ENCODE measurements at places on chromosomes 3 and 15. TPM values are rescaled to one million over a fixed set of nuclear protein-coding genes. Genes with fewer than 3 reads are reported as not detected.

GRCh38 chr3:8317661-8318649, 183.7 kb upstream of the LMCD1 start:
- H3K27me3 ChIP-seq: no peaks in the 10 kb centered on the region
- H3K4me1 ChIP-seq: no peaks in the 10 kb centered on the region
- DNase-seq: no peak
- H3K27ac ChIP-seq: no peak overlapping the region
- no peak overlapping the region for H3K4me3 ChIP-seq
- H3K36me3 ChIP-seq: no peaks in the 10 kb centered on the region

- H3K4me3 ChIP-seq: no peak overlapping the region
- no peaks in the 10 kb centered on the region for H3K36me3 ChIP-seq
- peak; percentile 45 for DNase-seq
- H3K27ac ChIP-seq: no peak overlapping the region
These were observed 8.2 kb upstream of the GRIP2 start for GRCh38 chr3:14548321-14548729.

- H3K36me3 ChIP-seq: no peaks in the 10 kb centered on the region
- no peaks in the 10 kb centered on the region for H3K4me1 ChIP-seq
- H3K27ac ChIP-seq: no peak overlapping the region
- DNase-seq: peak; percentile 32
These were observed 7.4 kb downstream of the ZBTB47 start for GRCh38 chr3:42660898-42661297.

- H3K27ac ChIP-seq: peak overlapping the region; percentile 92
- H3K4me1 ChIP-seq: peaks cover 57% of the 10 kb centered on the region
- H3K27me3 ChIP-seq: peaks cover under 1% of the 10 kb centered on the region
- peaks cover 10% of the 10 kb centered on the region for H3K36me3 ChIP-seq
- peak overlapping the region; percentile 57 for H3K4me3 ChIP-seq
- peak; percentile 62 for DNase-seq
These were observed 39.0 kb upstream of the BLM start for GRCh38 chr15:90677807-90678790.

- H3K27ac ChIP-seq: no peak overlapping the region
- H3K36me3 ChIP-seq: no peaks in the 10 kb centered on the region
- no peak for DNase-seq
- H3K4me1 ChIP-seq: no peaks in the 10 kb centered on the region
- no peaks in the 10 kb centered on the region for H3K27me3 ChIP-seq
- no peak overlapping the region for H3K4me3 ChIP-seq
These were observed 86.4 kb downstream of the SYNPR start for GRCh38 chr3:63364495-63364894.

- no peaks in the 10 kb centered on the region for H3K4me1 ChIP-seq
- DNase-seq: no peak
- H3K27ac ChIP-seq: no peak overlapping the region
These were observed 387.8 kb downstream of the TUSC7 start for GRCh38 chr3:117097351-117097750.

DNA sequence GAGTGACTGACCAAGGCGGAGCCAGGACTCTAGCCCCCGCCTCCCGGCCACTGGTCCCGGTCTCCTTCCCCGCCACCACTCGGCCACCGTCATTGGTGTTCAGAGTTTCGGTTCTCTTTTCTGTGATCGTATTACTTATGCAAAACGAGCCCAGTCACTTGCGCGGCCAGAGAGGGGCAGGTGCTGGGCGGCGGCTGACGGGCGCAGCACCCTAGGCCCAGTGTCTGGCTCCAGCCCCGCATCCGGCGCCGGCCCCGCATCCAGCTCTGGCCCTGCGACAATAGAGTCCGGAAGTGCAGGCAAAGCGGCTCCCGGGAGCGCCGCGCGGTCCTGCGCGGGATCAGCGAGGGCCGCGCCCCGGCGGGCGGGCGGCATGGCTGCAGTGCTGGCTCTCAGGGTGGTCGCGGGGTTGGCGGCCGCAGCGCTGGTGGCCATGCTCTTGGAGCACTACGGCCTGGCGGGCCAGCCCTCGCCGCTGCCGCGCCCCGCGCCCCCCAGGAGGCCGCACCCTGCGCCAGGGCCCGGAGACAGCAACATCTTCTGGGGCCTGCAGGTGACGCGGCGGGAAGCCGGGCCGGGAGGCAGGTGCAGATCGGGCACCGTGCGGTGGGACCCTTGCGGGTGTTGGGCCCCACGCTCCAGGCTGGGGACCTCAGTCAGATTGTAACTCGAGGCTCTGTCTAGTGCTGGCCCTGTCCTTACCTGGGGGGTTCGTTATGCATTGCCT, at the start of gene TMEM62:
Gene TMEM62, plus strand, starts transcription at position 157 of the 727 bp plus-strand sequence. Its CDS starts 217 bp downstream, at position 374.
- H3K4me3 ChIP-seq: peak within 1 kb of the TSS; percentile 92
- peaks cover 28% of the 10 kb centered on the region for H3K4me1 ChIP-seq
- peaks cover 31% of the 10 kb centered on the region for H3K36me3 ChIP-seq

DNA sequence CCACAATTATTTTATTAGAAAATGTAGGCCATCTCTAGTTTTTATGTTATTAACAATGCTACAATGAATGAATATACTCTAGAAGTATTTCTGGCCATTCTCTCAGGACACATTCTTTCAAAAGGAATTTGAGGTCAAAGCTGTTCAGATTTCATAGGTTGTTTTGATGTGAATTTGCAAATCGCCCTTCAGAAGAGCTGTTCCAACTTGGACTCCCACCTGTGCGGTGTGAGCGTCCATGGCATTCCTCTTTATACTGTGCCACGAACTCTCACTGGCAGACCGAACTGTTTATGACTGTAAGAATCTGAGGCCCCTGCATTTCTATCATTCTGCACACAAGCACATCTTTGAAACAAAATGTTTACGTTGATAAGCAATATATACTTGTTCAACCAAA, 18.6 kb upstream of the SLC24A5 start:
- no peaks in the 10 kb centered on the region for H3K36me3 ChIP-seq
- H3K4me3 ChIP-seq: no peak overlapping the region
- no peaks in the 10 kb centered on the region for H3K4me1 ChIP-seq
- H3K27me3 ChIP-seq: peaks cover 19% of the 10 kb centered on the region
- DNase-seq: no peak
- H3K27ac ChIP-seq: no peak overlapping the region

GRCh38 chr15:66844041-66844746, 142.2 kb downstream of the SMAD6 start:
- peaks cover 2% of the 10 kb centered on the region for H3K4me1 ChIP-seq
- DNase-seq: no peak
- no peaks in the 10 kb centered on the region for H3K36me3 ChIP-seq
- no peak overlapping the region for H3K27ac ChIP-seq
- H3K27me3 ChIP-seq: peaks cover 49% of the 10 kb centered on the region

DNA sequence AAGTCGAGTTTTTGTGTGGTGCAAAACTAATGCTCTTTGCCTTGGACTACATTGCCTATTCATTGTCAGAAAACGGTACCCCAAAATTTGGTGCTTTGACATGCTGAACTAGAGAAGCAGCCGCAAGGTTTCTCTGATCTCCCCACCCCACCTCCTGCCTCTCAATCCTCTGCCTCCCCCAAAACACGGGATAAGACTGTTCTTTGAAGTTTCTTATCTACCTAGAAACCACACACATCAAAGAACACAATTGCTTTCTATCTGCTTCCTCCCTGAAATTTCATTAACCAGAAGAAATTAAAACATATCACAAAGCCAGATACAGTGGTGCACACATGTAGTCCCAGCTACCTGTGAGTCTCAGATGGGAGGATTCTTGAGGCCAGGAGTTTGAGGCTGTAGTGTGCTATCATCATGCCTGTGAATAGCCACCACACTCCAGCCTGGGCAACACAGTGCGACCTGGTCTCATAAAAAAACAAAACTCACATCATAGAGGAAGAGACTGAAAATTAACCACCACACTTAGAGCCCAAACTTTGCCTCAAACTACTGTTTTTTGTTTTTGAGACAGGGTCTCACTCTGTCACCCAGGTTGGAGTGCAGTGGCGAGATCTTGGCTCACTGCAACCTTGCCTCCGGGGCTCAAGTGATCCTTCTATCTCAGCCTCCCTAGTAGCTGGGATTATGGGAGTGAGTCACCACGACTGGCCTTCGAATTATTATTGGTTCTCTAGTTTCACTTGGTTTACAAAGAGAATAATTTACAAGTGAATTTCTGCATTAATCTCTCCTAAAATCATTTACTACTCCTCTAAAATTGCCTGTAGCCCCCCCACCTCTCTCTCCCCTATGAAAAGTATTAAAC, 2.7 kb upstream of the PCNP start:
- H3K4me1 ChIP-seq: peaks cover 73% of the 10 kb centered on the region
- peak; percentile 26 for DNase-seq
- H3K36me3 ChIP-seq: peaks cover 22% of the 10 kb centered on the region
- peak overlapping the region; percentile 10 for H3K4me3 ChIP-seq

DNA sequence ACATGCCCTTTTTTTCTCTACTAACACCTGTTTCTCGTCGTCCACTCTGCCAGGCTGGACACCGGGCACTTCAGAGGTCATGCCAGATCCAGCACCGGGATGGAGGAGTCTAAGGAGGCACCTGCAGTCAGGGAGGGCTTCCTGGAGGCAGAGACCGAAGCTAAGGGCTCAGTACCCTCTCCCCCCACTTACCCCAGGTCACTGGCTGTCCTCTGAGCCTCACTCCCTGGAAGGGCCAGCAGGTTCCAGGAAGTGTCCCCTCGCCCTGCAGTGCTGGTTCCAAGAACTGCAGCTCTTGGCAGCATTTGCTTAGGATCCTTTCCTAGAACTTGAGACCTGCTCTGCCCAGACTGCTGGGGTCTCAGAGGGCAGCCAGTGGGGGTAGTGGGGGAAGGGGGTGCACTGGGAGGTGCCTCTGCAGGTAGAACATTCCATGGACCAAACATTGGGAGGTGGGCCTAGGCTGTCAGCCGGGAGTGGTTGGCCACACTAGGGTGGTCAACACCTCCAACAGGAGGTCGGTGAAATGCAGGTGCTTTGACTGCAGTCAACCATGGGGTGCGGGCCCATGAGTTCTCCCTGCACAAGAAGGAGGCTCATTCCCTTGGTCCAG, 11.3 kb downstream of the CISH start:
- peaks cover 63% of the 10 kb centered on the region for H3K36me3 ChIP-seq
- H3K27me3 ChIP-seq: no peaks in the 10 kb centered on the region
- peak overlapping the region; percentile 99 for H3K4me3 ChIP-seq
- peak overlapping the region; percentile 98 for H3K27ac ChIP-seq
- DNase-seq: no peak
- peaks cover 85% of the 10 kb centered on the region for H3K4me1 ChIP-seq

DNA sequence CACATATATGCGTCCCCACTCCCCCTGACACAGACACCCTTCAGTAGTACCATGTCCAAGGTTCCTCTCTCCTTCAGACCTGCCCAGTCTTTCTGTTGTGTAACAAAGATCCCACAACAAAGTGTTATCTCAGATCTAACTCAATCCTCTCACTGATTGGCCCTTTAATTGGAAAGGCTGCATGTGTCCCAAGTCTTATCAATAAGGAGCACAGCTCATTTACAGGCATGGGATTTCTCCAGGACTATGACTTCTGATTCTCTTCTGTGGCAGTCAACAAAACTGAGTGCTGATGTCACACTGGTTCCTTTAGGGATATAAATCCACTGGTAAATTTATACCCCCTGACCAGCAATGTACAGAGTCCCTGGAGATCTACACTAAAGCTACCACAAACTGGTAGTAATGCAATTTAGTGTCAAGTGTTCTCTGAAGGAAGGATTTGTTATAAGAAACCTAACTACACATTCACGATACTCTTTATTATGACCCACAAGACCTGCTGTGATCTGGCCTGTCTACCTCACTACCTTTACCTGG, 28.1 kb downstream of the CLK3 start:
- no peaks in the 10 kb centered on the region for H3K27me3 ChIP-seq
- no peak overlapping the region for H3K27ac ChIP-seq
- H3K4me1 ChIP-seq: peaks cover 19% of the 10 kb centered on the region
- H3K4me3 ChIP-seq: no peak overlapping the region
- peaks cover 7% of the 10 kb centered on the region for H3K36me3 ChIP-seq

DNA sequence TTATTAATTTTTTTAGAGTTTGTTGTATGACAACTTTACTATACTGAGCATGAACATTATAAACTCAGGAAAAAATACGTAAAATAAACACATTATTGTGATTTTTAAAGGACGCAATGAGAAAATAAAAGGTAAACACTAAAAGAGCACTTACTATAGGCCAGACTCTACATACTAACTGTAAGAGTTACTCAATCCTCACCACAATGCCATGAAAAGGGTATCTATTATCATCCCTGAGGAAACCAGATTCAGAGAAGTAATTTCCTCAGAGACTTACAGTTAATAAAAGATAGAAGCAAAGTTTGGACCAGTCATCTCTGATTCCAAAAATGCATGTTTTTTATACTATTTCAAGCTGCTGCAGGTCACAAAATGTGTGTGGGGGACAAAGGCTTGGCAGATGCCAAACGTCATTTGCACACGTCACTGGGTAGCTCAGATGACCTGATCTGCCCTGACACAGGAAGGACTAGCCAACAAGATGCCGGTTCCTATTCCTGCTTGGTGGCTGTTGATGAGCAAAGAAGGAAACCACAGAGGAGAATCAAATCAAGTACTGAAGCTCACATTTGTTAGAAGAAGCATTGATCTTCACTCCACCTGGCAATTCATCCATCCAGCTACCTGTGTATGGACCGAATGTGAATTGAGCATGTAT, 42.3 kb downstream of the KLHL6 start:
- no peaks in the 10 kb centered on the region for H3K27me3 ChIP-seq
- H3K36me3 ChIP-seq: peaks cover 53% of the 10 kb centered on the region
- H3K4me3 ChIP-seq: peak overlapping the region; percentile 51
- H3K27ac ChIP-seq: peak overlapping the region; percentile 77
- H3K4me1 ChIP-seq: peaks cover 59% of the 10 kb centered on the region
- DNase-seq: peak; percentile 68

- H3K4me3 ChIP-seq: no peak overlapping the region
- peak overlapping the region; percentile 66 for H3K27ac ChIP-seq
These were observed 12.4 kb downstream of the ISG20 start for GRCh38 chr15:88651136-88651732.

GRCh38 chr15:88118035-88118434, 138.5 kb downstream of the NTRK3 start:
- H3K4me1 ChIP-seq: no peaks in the 10 kb centered on the region
- H3K27ac ChIP-seq: no peak overlapping the region
- no peak for DNase-seq

GRCh38 chr3:84077479-84077878, 881.3 kb upstream of the CADM2 start:
- no peak for DNase-seq
- H3K27ac ChIP-seq: no peak overlapping the region
- H3K36me3 ChIP-seq: no peaks in the 10 kb centered on the region
- H3K4me1 ChIP-seq: no peaks in the 10 kb centered on the region
- no peak overlapping the region for H3K4me3 ChIP-seq

- no peaks in the 10 kb centered on the region for H3K27me3 ChIP-seq
- H3K27ac ChIP-seq: no peak overlapping the region
- no peaks in the 10 kb centered on the region for H3K36me3 ChIP-seq
- no peak for DNase-seq
- H3K4me3 ChIP-seq: no peak overlapping the region
These were observed 365.6 kb downstream of the TIGIT start for GRCh38 chr3:114659109-114660061.

DNA sequence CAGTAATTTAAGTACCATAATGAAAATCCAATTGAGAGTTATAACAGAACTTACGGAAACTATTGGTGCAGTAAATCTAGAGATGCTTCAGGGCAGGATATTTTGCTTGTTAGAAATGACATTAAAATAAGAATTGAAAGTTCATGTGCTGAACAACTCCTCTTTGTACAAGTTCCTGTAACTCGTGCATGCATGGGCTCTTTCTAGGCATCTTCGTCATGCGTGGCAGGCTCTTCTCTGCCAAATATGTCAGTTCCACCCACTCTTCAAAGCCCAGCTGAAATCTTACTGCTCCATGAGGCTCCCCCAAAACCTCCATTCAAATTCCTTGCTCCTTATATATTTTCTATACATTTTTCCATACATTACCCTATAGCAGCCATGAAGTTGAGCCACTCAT, 48.7 kb downstream of the FBN1 start:
- no peak for DNase-seq
- no peaks in the 10 kb centered on the region for H3K36me3 ChIP-seq
- H3K27me3 ChIP-seq: peaks cover 7% of the 10 kb centered on the region

CASR gene
- total RNA-seq: not detected

PARP15 gene
- 39.8 TPM for total RNA-seq

FAM81A gene
- total RNA-seq: 0.57 TPM

ENTPD3 gene
- total RNA-seq: not detected

CPLX3 gene
- 0.19 TPM for total RNA-seq

SPINK8 gene
- not detected for total RNA-seq

Measured in activated CD4-positive, alpha-beta T cell treated with anti-CD3 and anti-CD28 coated beads, Interleukin-2, amount 10 ng/mL, durations not matched to agents 7 days and 5 days (primary cell).